A549 (cell line): ENCODE measurements at places on chromosomes 1 and 21.

DNA sequence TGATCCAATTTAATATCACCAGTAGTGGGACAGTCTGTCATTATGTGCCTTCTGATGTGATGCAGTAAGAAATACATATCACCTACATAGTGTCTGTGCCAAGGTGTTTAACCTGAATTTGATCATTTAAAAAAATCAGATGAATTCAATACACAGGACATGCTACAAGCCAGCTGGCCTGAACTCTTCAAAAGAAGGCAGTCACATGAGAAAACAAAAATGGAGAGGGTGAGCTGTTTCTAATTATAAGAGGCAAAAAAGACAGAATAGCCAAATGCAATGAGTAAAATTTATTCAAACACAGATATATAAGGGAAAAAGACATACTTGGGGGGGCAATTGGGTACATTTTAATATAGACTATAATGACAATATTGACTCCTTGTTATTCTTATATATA is 66.5 kb downstream of the ST3GAL3 start:
- DNase-seq, result no peak

DNA sequence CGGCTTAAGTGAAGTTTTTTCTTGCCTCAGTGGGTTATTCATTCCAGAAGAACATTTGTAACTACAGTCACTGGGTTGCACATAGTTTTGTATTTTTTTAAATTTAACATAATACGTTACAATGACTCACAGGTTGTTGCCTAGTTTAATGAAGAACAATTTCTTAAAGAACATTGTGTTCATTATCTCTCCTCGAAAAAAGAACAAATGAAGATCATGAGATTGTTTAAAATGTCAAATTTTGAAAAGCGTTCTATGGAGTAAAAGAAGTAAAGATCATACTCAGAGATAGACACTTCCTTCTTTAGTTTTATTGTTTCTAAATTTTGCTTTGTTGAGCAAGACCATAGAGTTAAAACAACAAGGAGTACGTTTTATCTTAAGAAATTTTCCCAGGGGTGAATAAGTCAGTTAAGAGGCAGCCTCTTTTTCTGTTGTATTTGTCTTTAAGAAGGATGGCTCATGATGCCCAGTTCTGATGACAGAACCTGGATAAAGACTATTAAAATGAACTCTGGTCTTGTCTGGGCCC is 10.5 kb upstream of the SLAMF1 start:
- no peak for DNase-seq

DNA sequence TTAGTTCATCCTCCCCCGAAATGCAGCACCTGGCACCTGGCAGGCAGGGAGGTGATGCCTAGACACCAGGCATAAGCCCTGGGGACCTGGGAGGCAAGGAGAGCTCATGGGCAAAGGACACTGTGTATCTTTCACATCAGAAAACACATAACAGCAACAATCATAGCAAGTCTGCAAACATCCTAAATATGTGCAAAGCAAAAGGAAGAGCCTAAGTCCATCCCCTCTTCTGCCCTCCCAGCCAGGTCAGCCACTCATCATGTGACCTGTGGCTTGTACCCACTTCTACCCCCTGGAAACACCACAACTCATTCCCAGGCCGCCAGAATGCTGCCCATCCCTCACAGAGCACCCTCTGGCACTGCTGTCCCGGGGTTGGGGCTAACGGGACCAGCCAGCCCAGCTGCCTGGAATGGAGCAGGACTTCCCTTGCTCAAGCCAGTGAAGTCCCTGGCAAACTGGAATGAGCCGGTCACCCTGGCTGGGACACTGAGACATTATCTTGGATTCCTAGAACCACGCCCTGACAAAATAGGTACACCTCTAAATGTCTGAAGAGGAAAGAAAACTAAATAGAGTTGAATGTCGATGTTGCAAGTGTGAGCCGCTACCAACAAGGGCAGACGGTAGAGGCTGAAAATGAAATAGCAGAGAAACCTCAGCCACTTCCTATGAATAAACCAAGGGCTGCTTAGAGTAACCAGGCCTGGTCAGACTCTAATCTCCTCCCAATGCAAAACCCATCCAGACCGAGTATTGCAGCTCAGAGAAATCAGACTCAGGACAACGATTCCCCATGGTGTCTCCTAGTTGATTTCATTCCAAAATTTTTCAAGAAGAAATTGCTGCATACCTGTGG is 29.4 kb downstream of the TMPRSS2 start:
- DNase-seq, result no peak

- no peak for DNase-seq
These were observed 159.8 kb downstream of the PBX1 start for GRCh38 chr1:164718821-164719220.

GRCh38 chr1:188590641-188591040 is 1761.9 kb downstream of the PLA2G4A start:
- DNase-seq, result no peak

GRCh38 chr1:84736445-84736844 is 46.2 kb upstream of the SSX2IP start:
- DNase-seq, result no peak

DNA sequence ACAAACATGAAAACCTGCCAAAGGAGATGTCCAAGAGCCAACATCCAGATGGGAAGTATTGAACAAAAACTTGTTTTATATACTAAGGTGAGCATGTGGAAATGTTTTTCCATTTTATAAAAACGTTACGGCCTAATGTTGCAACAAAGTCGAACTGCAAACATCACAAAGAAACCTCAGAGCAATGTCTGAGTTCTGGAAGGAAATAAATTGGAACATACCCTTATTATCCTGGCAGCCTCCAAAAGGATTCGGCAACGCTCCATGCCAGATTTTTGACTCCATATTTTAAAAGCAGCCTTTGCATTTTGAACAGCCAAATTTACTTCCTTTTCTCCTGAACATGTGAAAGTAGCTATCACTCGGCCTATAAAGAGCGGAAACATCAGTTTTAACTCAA is 3.3 kb downstream of the ALDH9A1 start:
- no peak for DNase-seq

DNA sequence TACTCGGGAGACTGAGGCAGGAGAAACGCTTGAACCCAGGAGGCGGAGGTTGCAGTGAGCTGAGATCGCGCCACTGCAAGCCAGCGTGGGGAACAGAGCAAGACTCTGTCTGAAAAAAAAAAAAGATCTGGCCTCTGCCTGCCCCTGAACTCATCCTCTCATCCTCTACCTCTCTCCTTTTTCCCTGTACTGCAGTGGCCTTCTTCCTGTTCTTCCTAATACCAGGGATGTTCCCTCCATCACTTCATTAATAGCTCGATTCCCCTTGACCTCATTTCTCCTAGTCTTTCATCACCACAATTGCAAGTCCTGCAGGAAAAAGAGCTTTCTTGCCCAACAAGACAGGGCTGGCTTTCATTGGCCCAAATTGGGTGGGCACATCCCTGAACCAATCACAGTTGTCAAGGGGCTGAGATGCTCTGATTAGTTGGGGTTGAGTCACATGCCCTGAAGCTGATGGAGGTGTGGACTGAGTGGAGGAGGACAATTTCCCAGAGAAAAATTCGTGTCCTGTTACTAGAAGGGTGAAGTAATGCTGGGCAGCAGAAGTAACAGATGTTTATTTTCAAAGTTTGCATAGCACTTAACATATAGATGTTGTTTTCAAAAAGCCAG is 86.8 kb upstream of the PUM1 start:
- no peak for DNase-seq

- no peak for DNase-seq
These were observed 20.8 kb downstream of the TNNT2 start for GRCh38 chr1:201356701-201357100.

DNA sequence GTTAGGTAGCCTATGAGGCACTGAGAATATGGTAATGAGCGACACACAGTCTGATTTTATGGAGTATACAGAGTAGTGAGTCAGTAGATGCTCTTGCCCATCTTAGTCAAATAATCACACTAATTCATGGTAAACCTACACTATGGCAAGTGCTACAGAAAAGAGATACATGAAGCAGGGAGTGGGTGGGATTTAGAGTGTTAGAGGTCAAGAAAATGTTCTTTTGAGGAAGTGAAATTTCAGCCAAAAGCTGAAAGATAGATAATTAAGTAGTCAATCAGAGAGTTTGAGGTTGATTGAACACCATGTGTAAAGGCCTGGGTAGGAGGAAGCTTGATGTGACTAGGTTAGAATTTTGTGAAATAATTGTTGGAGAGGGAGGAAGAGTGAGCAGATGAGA is 14.7 kb downstream of the MDM4 start:
- DNase-seq, result no peak

GRCh38 chr21:36718951-36719501 is 20.1 kb downstream of the SIM2 start:
- DNase-seq, result no peak

DNA sequence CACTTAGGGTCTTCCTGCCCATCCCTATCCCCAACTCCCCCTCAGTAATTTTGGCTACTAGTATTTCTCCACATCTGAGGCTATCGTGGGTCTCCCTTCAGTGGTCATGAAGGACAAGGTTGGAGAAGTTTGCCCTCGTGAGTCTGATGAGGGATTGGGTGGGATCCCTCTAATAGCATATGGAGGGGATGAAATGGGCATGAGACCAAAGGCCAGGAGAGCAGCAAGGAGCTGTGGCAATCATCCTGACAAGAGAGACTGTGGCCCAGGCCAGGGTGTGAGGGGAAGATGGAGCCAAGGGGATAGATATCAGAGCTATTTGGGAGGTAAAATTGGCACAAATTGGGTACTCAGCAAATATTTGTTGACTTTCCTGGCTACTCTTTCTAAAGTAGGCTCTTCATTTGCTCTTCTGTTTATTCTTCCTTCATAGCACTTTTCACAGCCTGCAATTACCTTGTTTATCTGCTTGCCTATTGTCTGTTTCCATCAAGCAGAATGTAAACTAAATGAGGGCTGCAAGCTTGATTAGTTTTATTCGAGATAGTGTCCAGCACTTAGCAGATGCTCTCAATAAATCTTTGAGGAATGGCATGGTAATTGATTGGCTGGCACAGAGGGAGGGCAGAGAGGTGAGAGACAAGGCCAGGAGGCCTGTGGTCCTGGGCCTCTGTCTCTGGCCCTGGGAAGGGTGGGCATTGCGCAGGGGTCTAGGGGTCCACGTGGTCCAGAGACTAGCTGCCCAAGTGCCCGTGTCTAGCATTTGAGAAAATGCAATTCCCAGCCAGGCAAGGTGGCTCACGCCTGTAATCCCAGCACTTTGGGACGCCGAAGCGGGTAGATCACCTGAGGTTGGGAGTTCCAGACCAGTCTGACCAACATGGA is 1.5 kb upstream of the PLK3 start:
- no peak for DNase-seq

- no peak for DNase-seq
These were observed 57.9 kb upstream of the KCNE2 start for GRCh38 chr21:34305605-34306604.

- DNase-seq, result no peak
These were observed 8.3 kb downstream of the PGLYRP4 start for GRCh38 chr1:153340356-153340755.

DNA sequence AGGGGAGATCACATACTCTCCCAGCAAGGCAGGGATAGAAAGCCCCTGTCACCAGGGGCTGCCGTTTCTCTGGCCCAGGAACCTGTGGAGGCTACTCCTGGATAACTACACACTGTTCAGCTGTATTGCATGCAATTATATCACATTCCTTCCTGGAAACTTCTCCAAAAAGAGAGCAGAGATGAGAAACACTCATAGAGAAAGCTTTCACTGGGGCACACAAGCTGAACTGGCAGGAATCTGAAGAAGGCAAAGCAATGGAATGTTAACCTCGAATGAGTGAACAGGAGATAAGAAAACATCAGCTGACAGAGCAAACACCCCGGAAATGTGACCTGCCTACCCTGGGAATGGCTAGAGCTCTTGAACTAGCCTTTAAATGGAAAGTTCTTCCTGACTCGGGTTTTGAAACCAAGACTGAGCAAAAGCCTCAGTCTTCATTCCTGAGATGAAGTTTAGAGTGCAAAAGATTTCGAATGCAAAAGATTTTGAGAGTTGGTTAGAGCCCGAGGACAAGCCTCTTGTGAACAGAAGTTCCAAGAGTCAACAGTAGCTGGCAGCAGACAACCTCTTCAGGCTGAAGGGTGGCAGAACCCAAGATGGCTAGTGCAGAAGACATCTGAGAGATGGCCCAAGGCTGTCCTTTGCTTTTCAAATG is 32.3 kb downstream of the CCN1 start:
- DNase-seq, result peak; percentile 73

GRCh38 chr21:27816301-27816700 is 849.4 kb upstream of the ADAMTS5 start:
- DNase-seq, result no peak

DNA sequence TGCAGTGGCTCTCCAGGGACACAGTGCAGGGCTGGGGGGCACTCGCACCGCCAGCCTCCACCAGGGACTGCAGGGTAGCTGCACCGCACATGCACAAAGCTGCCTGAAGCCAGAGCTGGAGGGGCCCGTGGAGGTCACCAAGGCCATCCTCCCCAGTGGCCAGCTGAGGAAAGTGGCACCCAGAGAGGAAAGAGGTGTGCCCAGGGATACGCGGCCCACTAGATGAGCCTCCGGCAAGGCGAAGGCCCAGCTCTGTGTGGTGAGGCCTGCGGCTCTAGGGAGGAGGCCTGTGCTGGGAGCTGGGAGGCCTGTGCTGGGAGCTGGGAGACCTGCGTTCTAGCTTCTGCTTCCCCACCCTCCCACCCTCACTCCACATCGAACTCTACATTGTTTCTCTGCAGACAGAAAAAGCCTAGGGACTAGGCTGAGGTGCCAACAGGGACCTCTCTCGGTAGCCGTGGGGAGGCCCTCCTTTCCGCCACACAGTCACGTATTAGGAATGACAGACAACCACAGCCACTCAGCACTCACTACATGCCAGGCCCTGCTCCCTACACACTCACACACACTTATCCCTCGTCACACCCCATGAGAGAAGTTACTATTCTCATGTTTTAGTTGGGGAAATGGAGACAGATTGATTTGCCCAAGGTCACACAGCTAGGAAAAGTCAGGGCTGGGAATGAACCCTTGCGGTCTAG is 921 bp upstream of the ASCL5 start:
- DNase-seq, result no peak

DNA sequence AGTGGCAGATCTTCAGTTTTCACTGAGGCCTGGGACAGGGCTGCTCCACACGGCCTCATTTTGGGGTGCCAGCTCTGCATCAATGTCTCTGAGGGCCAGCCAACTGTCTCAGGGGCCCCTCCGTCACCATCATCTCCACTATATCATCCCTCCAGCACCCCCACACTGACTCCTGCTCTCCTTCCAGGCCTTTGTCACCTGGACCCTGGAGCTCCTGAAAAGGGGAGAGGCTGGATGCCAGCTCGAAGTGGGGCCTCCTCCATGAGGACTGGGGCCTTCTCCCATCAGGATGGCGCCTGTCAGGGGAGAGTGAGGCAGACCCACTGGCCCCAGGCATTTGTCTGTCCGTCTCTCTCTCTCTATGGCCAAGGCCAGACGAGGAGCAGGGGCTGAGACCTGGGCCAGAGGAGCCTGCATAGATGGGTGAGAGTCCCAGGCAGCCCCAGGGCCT is 44.7 kb upstream of the LRP8 start:
- no peak for DNase-seq

DNA sequence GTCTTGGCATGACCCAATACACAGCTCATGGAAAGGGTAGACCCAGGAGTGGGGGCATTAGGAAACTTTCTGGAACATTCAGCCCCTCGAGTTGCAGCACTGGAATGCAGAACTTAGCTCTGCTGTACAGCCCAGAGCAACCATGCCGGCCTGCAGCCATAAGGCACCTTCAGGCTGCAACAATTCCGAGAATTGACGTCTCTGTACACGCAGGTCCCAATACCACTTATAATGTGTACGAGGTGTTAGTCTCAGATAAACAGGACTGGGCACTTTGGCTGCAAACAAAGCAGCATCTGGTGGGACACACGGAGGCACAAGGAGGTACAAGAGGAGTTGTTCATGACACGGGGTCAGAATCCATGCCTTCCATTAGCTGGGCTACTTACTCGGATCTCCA is 7.9 kb downstream of the CBR1 start:
- DNase-seq, result no peak

GRCh38 chr1:93328809-93329760 is 16.6 kb upstream of the DR1 start:
- DNase-seq, result no peak
